ENCODE measurements at places on chromosomes 1 and 21. TPM values are rescaled to one million over a fixed set of nuclear protein-coding genes. Genes with fewer than 3 reads are reported as not detected.

Gene HAO2
- under 0.01 TPM for total RNA-seq

Gene PSRC1
- 4.5 TPM for total RNA-seq

Gene PM20D1
- total RNA-seq: 0.25 TPM

GRCh38 chr1:29809446-29810120 lies 573.3 kb downstream of the PTPRU start:
- no peak for DNase-seq

DNA sequence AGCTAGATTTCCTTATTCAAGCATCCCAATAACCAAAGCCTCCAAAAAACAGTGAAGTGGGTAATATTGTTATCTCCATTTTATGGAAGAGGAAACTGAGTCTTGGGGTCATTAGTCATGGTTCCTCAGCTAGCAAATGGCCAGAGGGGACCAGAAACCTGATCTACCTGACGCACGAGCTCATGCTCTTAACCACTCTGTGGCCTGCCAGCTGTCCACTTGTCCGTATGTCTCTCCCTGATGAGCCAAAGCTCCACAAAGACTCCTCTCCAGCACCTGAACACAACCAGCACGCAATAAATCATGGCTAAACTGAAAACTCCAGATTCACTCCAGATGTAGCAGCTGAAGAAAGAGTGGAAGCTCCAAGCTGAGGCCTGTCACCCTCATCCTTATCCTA lies 5.8 kb downstream of the CAPN8 start:
- DNase-seq: no peak

GRCh38 chr1:167304165-167304564 lies 83.5 kb downstream of the POU2F1 start:
- DNase-seq: no peak

Measured in dermis microvascular lymphatic vessel endothelial cell (primary cell).